ENCODE measurements at places on chromosomes 4 and X. TPM values are rescaled to one million over a fixed set of nuclear protein-coding genes. Genes with fewer than 3 reads are reported as not detected.

GRCh38 chr4:87042986-87043820 is 108.4 kb downstream of the AFF1 start:
- H3K4me3 ChIP-seq: no peak overlapping the region
- no peak for DNase-seq
- no peaks in the 10 kb centered on the region for H3K36me3 ChIP-seq

NEUROG2 gene
- not detected for total RNA-seq

GRCh38 chr4:86934147-86934770 is 552 bp upstream of the AFF1 start:
- H3K27ac ChIP-seq: peak overlapping the region; percentile 95
- no peak for DNase-seq
- H3K36me3 ChIP-seq: no peaks in the 10 kb centered on the region
- H3K4me1 ChIP-seq: no peaks in the 10 kb centered on the region
- no peaks in the 10 kb centered on the region for H3K27me3 ChIP-seq

HMX1 gene
- total RNA-seq: not detected

DNA sequence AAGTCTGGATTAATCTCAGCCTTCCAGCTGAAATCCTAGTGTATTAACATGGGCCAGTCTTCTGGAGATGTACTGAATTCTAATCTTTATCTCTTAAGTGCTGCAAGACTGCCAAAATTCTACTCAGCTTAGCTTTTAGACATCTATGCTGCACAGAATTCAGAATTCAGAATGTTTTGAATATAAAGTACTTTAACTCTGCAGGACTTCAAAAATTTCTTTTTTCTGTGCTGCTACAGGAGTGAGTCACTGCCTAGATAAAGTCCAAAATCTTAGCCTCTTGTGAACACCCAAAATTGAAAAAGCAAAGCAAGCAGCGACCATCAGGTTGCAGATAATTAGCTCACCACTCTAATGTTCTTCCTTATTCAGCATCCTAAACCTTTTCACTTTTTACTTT is 1092.6 kb upstream of the PCDH10 start:
- no peaks in the 10 kb centered on the region for H3K36me3 ChIP-seq
- no peaks in the 10 kb centered on the region for H3K27me3 ChIP-seq
- DNase-seq: no peak

DNA sequence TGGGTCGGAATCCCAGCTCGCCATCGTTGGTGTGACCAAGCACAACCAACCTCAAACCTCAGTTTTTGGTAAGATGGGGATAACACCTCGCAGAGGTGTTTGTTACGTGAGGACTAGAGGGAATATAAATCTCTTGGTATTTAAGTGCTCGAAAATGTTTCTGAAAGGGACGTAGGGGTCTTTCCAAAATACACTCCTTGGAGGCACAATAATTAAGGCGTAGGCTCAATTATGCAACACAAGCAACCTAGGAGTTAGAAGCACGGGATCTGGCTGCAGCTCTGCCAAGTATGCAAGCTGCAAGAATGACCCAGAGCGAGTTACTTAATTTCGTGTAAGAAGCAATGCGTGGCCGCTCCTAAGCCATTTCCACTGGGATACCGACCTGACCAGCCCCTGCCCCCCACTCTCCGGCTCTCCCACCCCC is 552 bp downstream of the ADH5 start:
- peak; percentile 81 for DNase-seq
- no peaks in the 10 kb centered on the region for H3K4me1 ChIP-seq
- H3K36me3 ChIP-seq: no peaks in the 10 kb centered on the region
- H3K27ac ChIP-seq: peak overlapping the region; percentile 94

DNA sequence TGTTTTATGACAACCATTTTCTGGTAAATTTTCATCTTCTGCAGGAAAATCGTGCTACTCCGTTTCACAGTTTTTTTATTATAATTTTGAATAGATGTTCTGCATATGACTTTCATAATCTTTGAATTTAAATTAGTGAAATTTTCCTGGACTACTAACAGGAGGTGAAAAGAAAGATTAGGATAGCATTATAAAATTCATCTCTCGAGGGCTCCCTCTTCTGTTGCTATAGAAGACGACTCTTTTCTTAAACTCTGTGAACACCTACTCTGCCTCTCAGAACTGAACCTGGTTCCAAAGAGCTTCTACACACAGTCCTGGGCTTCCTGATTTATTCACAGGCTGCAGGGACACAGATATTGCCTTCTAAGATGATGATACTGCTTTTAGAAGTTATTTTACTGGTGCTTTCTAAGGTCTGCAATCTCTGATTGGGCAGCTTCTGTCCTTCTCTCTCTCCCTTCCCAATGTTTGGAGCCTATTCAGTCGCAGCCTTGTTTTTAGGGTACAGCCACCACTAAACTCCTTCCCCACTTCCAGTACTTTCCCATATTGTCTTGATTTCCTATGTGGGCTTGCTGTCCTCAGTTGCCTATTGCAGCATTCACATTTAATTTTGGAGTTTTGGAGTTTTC is 10.1 kb upstream of the SAP30 start:
- no peak for DNase-seq
- no peaks in the 10 kb centered on the region for H3K36me3 ChIP-seq
- H3K27ac ChIP-seq: no peak overlapping the region
- no peak overlapping the region for H3K4me3 ChIP-seq
- H3K27me3 ChIP-seq: no peaks in the 10 kb centered on the region

DNA sequence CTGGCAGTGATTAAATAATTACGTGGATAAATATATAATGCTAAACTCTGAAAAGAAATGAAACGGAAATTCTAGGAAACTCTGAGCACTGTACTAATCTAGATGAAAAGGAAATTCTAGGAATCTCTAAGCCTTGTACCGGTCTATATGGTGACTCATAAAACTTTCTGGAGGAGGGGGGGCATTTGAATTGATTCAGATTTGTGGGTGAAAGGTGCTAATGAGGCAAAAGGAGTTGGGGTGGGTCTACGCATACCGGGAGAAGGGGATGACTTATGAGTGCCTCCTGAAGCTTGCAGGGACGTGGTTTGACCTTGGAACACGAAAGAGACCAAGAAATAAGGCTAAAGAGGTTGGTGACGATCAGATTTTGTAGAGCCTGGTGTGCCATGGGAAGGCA is 151.7 kb upstream of the CASK start:
- H3K36me3 ChIP-seq: no peaks in the 10 kb centered on the region
- no peaks in the 10 kb centered on the region for H3K27me3 ChIP-seq
- no peak for DNase-seq
- H3K4me3 ChIP-seq: no peak overlapping the region
- H3K4me1 ChIP-seq: no peaks in the 10 kb centered on the region
- no peak overlapping the region for H3K27ac ChIP-seq

- no peaks in the 10 kb centered on the region for H3K27me3 ChIP-seq
- H3K27ac ChIP-seq: no peak overlapping the region
- no peaks in the 10 kb centered on the region for H3K4me1 ChIP-seq
- no peak for DNase-seq
These were observed 329.4 kb upstream of the PABPC4L start for GRCh38 chr4:134531013-134531412.

DNA sequence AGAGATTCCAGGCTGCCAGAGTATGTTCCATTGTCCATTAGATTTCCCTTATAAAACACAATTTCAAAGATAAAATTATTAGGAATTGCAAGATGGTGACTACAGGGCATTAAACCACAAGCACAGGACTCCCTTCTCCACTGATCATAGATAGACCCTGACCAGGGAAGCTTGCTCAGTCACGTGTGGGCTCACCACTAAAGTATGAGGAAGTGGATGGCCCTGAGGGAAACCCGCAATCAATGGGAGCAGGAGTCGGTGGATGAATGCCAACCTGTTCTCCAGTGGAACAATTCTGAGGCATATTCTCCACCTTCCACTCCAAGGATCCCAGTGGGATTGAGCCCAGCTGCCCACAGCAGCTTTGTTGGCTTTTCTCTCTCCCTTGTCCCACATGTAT is 515.7 kb downstream of the BCOR start:
- H3K27ac ChIP-seq: no peak overlapping the region
- DNase-seq: no peak
- H3K27me3 ChIP-seq: no peaks in the 10 kb centered on the region
- H3K4me3 ChIP-seq: no peak overlapping the region

DNA sequence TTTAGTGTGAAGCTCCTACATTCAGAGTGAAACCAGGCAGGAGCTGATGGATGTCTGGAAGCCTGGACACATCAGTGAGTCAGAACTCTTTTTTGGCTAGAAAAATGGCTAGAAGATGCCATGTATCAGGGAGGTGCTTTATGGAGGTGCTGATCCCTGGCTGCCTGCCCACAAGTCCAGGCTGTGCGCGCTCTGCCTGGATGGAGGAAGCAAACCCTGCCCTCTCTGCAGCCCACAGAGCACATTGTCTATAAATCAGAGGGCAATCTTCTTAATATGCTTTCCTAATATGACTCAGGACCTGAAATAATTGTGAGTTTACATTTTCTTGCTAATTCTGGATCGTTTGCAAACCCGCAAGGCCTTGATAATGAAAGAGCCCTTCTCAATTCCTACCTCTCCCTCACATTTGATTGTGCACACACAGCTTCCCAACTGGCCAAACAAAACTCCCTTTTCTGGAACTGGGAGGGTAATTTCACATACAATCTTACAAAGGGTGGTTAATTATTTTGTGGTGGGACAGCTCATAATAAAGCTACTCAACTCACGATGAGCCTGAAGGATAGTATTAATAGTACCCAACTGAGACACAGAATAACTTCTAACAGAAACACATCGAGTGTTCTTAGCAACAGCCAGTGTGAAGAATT is 11.7 kb downstream of the MFAP3L start:
- H3K27me3 ChIP-seq: no peaks in the 10 kb centered on the region
- H3K4me3 ChIP-seq: no peak overlapping the region
- no peak for DNase-seq
- H3K36me3 ChIP-seq: no peaks in the 10 kb centered on the region
- H3K27ac ChIP-seq: no peak overlapping the region

DNA sequence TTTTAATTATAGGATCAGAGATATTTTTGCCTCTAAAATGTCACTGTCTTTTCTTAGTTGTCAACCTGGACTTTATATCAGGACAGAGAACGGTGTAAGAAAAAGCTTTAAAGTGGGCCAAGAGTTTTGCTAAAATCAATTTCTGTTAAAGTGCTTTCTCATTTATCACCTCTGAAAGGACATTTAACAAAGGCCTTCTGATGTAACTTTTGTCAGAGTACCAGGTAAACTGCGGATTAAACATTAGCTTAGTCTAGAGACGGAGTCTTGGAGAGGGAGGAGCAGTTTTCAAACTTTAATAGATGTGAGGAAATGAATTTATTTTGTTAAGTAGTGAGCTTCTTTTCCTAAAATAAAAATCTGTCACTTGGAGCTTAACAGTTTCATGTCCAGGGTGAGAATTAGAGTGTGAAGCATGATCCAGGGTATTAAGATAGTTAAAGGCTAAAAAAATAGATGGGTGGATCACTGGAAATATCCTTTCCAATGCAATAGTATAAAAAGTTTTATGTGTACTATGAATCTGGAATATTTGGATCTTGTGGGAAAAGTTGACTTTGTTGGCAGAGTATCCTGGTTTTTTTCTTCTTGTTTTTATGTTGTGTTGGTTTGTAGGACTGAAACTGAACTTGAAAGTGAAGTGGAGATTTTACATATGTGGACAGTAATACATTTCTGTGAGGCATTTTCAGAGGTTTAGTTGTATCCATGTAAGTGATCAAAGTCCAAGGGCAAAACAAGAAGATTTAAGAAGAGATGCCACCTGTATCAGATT is 33.6 kb upstream of the BMPR1B start:
- DNase-seq: no peak
- H3K27me3 ChIP-seq: no peaks in the 10 kb centered on the region
- H3K4me1 ChIP-seq: no peaks in the 10 kb centered on the region
- H3K36me3 ChIP-seq: no peaks in the 10 kb centered on the region
- H3K27ac ChIP-seq: no peak overlapping the region

DOK7 gene
- 4.1 TPM for total RNA-seq

- no peak for DNase-seq
- H3K27me3 ChIP-seq: no peaks in the 10 kb centered on the region
- H3K4me3 ChIP-seq: no peak overlapping the region
- H3K4me1 ChIP-seq: no peaks in the 10 kb centered on the region
These were observed 67.4 kb downstream of the EGF start for GRCh38 chr4:109979920-109980717.

LRP2BP gene
- not detected for total RNA-seq

DNA sequence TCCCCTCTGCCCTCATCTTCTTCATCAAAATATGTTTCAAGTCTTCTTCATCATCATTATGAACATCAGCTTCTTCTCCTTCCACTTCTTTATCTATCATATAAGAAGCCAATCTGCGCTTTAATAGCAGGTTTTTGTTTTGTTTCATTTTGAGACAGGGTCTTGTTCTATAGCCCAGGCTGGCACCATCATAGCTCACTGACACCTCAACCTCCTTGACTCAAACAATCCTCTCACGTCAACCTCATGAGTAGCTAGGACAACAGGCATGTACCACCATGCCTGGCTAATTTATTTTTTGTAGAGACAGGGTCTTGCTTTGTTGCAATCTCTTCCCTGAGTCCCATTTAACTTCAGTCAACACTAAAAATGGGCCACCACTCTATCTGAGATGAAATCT is 27.0 kb downstream of the PRDM5 start:
- H3K4me3 ChIP-seq: no peak overlapping the region
- no peaks in the 10 kb centered on the region for H3K4me1 ChIP-seq
- H3K27me3 ChIP-seq: no peaks in the 10 kb centered on the region

DNA sequence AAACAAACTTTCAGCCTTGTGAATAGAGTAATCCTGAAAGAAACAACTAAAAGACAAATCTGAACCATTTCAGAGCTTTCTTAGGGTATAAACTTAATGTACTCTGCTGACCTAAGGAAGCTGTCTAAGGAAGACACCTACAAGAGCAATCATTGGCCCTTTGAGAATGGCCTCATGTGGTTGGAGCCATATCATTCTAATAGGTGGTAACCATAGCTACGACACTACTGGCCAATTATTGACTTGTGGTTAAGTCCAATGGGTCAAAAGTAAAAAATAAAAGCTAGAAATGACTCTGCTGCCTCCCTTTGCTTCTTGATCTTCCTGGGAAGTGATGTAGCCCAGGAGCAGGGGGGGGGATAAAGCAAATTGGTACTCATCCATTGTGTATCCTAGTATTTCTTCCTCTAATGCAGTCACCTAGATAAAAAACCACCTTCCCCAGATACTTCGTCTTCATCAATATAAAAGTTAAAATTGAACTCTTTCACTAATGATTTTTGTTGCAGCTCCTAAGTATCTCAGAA is 547.0 kb downstream of the ARAP2 start:
- H3K36me3 ChIP-seq: no peaks in the 10 kb centered on the region
- no peak overlapping the region for H3K27ac ChIP-seq
- no peak for DNase-seq
- no peaks in the 10 kb centered on the region for H3K27me3 ChIP-seq
- H3K4me1 ChIP-seq: no peaks in the 10 kb centered on the region

- no peak for DNase-seq
- H3K4me1 ChIP-seq: peaks cover 17% of the 10 kb centered on the region
- peak overlapping the region; percentile 67 for H3K4me3 ChIP-seq
- H3K36me3 ChIP-seq: no peaks in the 10 kb centered on the region
- H3K27ac ChIP-seq: no peak overlapping the region
- H3K27me3 ChIP-seq: no peaks in the 10 kb centered on the region
These were observed 6.0 kb upstream of the BCOR start for GRCh38 chrX:40103565-40104323.

DNA sequence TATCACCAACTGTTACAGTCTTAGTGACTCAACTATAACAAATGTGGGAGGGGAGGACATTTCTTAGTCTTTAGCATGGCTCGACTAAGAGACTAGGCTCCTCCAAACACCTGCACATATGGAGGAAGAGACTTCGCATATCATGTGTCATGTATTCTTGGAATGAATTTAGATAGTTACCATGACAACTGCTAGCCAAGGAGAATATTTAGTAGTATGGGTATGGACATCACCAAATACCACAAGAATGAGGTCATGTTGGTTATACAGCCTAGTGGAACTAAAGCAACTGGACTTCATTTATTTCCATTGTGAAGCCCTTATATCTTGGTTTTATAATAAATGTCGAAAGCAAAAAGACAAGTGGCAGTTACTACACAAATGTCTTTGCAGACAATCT is 512.3 kb downstream of the CFAP47 start:
- no peaks in the 10 kb centered on the region for H3K27me3 ChIP-seq
- no peaks in the 10 kb centered on the region for H3K4me1 ChIP-seq
- no peaks in the 10 kb centered on the region for H3K36me3 ChIP-seq
- no peak overlapping the region for H3K27ac ChIP-seq

VSIG1 gene
- total RNA-seq: 0.38 TPM

All from Peyer's patch (tissue), 4 donors.